ENCODE measurements at places on chromosomes 5 and 9.

GRCh38 chr5:149561848-149562247 lies 10.6 kb upstream of the CSNK1A1 start:
- DNase-seq: peak; percentile 39

DNA sequence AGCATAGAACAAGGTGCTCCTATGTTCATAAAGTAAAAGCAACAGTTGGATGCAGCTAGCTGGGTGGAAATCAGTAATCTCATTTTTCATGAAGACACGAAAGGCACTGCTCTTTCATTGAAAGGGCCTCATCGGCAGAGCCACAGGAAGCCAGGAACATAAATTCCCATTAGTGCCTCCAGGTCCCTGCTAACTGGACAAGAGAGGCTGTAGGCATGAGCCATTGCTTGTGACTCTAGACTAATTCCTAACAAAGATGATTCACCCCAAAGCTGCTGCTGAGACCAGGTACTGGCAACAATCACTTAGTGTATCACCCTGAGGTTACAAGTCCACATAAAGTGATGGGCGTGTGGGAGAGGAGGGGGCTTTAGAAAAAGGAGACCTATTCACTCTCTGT lies 141.8 kb downstream of the BRINP1 start:
- DNase-seq: no peak

DNA sequence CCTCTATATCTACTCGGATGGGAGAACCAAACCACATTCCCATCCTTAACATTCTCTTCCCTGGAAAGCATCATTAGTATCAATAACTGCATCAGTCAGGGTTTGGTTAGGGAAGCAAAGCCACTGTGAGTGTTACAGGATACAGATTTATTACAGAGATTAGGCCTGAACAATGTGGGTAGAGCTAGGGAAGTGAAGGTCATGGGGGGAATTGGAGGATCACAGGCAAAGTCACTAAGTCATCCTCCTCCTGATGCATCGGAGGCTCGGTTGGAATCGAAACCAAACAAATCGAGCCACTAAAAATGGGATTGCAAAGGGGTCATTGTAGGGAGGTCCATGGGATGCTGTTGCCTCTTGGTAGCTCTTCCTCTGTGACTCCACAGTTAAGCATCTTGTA lies 61.8 kb upstream of the ZBTB43 start:
- DNase-seq: no peak

DNA sequence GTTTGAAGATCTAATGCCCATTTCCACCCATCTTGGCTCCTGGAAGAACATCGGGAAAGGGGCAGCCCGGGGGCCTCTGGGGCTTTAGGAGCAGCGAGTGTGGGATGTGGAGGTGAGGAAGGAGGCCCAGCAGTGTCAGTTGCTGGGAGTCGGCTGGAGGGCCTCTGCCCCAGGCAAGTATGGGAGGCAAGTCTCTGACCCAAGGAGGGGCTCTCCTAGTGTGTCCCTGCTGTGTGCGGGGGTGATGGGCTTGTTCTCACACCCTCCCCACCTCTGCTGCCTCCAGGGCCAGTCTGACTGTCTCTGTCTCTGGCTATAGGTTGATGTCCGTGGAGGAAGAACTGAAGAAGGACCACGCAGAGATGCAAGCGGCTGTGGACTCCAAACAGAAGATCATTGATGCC lies 129.7 kb downstream of the DAB2IP start:
- no peak for DNase-seq

- no peak for DNase-seq
Measured at GRCh38 chr5:121573721-121574382, 277.8 kb upstream of the FTMT start.

Data from iPS-NIHi11 (cell line).